Activated CD8-positive, alpha-beta memory T cell treated with anti-CD3 and anti-CD28 coated beads for 4 hours (primary cell): ENCODE measurements at places on chromosomes 2 and 18.

- no peak for DNase-seq
These were observed 27.4 kb downstream of the HPCAL1 start for GRCh38 chr2:10329880-10330699.

GRCh38 chr2:69184224-69184623 is 171.2 kb downstream of the ANTXR1 start:
- no peak for DNase-seq

GRCh38 chr18:9934274-9934673 is 20.5 kb downstream of the VAPA start:
- no peak for DNase-seq

- no peak for DNase-seq
These were observed 58.9 kb upstream of the ARL4C start for GRCh38 chr2:234555616-234556249.

GRCh38 chr2:183162362-183162761 is 38.1 kb downstream of the NUP35 start:
- DNase-seq, result no peak
